ENCODE measurements at places on chromosomes 4 and X. TPM values are rescaled to one million over a fixed set of nuclear protein-coding genes. Genes with fewer than 3 reads are reported as not detected.

TCEAL8 gene
- 128 TPM for total RNA-seq

HAND2 gene
- total RNA-seq, result 0.41 TPM

PFKFB1 gene
- total RNA-seq, result 0.14 TPM

UGT2B15 gene
- total RNA-seq, result not detected

ARMCX1 gene
- total RNA-seq, result 0.25 TPM

CXXC4 gene
- 1.9 TPM for total RNA-seq

CHRDL1 gene
- not detected for total RNA-seq

ADH7 gene
- total RNA-seq, result not detected

GAB3 gene
- not detected for total RNA-seq

SLC30A9 gene
- 95.1 TPM for total RNA-seq

SORBS2 gene
- total RNA-seq, result 16.3 TPM

Data from G401 (cell line).